ENCODE measurements at places on chromosomes 12 and 14.

DNA sequence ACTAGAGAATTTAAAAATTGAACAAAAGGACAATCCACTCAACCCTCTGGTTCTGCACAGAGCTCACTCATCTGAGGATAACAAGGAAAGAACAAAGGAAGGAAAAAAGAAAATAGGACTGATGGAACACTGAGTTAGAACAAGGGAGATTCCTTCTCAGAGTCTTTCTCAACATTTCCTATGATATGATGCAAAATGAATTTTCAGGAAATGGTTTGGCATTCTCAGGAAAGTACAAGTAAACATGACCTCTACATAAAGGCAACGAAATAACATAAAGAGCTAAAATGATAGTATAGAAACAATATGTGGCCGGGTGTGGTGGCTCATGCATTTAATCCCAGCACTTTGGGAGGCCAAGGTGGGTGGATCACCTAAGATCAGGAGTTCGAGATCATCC, 135.8 kb downstream of the ITPR2 start:
- DNase-seq, result peak; percentile 81

DNA sequence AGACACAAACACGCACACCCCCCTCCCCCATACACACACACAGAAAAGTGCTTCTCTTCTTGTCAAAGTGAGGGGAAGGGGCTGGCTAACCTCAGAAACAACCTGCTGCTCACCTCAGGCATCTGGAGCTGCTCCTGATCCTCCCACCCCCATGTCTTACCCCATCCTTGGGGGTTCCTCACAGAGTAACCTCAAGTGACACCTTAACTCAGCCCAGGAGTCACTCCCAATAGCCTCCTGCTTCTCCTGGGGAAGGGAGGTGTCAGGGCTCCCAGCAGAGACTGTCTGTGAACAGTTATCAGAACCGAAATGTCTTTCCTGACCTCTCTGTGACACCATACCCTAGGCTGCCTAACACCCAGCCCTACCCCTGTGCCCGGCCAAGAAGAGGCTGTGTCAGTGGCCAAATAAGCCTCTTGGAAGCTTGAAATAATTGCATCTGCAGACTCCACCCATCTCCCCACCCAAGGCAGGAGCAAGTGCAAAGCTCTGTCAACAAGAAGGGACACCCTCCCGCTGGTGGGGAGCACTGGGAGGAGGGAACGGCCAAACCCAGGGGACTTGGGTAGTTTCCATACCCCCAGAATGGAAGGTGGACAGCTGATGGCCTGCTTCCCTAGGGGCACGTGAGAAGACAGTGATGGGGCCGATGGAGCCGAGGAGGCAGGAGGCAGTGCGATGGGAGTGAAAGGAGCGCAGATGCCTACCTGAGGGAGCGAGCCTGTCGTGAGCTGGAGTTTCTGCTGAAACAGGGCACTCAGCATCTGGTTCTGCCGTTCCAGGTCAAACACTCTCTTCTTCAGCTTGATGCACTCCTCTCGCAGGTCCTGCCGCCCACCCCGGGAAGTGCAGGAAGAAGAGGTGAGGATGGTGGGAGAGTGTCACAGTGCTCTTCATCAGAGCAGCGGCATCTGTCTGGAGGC, 26.8 kb downstream of the NCKAP5L start:
- DNase-seq, result no peak

DNA sequence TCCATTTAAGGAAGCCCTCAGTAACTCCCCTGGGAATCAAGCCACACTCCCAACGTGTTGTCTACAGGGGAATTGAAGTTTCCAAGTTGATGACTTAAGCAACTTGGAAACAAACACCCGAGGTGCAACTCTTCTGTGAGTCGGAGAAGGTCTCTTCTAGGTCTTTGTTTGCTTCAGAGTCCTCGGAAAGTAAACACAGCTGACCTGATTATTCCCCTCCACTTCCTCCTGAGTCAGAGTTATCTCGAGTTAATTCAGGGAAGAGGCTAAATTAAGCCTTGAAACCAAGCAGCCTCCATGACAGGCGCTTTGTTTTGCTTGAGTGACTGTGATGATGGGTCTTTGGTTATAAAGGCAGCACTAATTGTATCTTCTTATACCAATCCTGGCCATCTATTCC, 41.8 kb downstream of the TUNAR start:
- no peak for DNase-seq

GRCh38 chr14:99199846-99200653, 71.9 kb downstream of the BCL11B start:
- DNase-seq, result no peak

GRCh38 chr12:52741375-52742195, 35.6 kb downstream of the KRT76 start:
- peak; percentile 61 for DNase-seq

DNA sequence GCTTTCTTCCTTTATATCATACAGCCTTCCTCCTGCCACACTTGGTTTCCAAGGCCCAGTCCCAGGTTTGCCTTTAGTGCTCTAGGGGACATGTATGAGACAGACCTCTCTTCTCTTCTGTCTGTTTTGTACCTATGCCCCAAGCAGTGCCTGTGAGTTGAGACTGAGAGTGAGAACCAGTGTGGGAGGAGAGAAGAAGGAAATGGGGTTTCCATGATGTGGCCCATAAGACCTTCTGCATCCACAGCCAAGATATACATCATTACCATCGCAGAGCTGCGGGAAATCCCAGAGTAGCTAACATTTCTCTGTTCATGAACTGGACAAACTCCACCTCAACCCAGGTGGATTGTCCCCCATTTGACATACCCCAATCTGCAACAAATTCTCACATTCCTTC, 2.8 kb downstream of the TESPA1 start:
- DNase-seq, result no peak

GRCh38 chr12:3923021-3923420, 49.8 kb upstream of the PARP11 start:
- DNase-seq, result no peak

DNA sequence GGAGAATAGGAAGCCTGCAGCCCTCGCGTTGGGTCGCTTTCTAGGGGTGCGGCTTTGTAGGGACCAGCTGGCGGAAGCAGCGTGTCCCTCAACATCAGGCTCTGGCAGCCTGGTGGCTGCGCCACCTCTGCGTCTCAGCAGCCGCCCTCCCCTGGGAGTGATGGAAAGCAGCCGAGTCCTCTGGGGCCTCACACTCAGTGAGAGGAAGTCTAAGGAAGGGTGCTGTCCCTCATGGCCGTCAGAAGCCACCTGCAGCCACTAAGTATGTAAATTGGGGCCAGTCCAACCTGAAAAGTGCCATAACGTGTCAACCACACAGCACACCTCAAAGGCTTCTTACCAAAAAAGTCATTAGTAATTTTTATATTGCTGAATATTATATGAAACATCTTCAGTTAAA, 80.3 kb downstream of the WDR20 start:
- DNase-seq, result no peak

Data from choroid plexus epithelial cell (primary cell).